ENCODE measurements at places on chromosomes 2 and 18. TPM values are rescaled to one million over a fixed set of nuclear protein-coding genes. Genes with fewer than 3 reads are reported as not detected.

Gene ID2
- total RNA-seq = 1,089 TPM

GRCh38 chr2:52857722-52858121 lies 909.9 kb upstream of the CHAC2 start:
- no peak for DNase-seq

Gene CCDC141
- 5.0 TPM for total RNA-seq

DNA sequence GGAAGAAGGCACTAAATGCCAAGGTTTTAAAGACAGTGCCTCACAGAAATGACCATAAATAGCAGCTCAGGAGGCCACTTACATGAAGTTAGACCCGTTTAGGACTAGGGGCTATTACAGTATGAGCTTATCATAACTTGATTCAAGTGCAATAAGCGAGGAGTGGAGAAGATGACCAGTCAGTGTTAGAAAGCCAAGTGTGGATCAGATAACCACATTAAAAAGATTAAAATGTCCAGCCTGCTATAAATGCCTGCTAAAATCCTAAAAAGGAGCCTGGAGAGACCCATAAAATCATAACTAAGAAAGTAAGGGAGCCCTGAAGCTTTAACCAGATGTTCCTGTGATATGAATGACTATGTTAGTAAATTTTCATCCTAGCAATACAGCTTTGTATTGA lies 117.5 kb upstream of the ZNF521 start:
- DNase-seq = no peak
